ENCODE measurements at places on chromosomes 4 and X.

- no peak for DNase-seq
These were observed 223.8 kb upstream of the PSAPL1 start for GRCh38 chr4:7658341-7659204.

- DNase-seq, result no peak
These were observed 35.9 kb upstream of the MSANTD1 start for GRCh38 chr4:3213106-3213425.

- no peak for DNase-seq
These were observed 94.4 kb downstream of the SHROOM4 start for GRCh38 chrX:50719614-50720013.

- DNase-seq, result peak; percentile 25
These were observed 5.6 kb upstream of the TEC start for GRCh38 chr4:48275247-48275646.

GRCh38 chrX:267771-268261, 13.4 kb upstream of the PLCXD1 start:
- no peak for DNase-seq

DNA sequence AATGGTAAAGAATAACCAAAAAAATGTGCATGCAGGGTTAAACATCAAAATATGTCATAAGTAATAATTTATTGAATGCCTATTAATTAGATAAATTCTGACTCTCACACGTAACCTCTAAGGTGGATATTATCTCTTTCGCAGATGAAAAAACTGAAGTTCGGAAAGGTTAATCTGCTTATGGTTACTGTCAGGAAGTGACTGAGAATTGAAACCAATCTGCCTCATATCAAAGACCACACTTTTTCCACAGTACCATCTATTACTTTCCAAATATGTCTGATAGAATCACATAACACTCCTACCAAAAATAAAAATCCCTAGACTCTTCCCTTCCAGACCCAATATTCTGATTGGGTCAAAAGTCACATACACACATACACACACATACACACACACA, 6.2 kb downstream of the CHIC2 start:
- DNase-seq, result no peak

DNA sequence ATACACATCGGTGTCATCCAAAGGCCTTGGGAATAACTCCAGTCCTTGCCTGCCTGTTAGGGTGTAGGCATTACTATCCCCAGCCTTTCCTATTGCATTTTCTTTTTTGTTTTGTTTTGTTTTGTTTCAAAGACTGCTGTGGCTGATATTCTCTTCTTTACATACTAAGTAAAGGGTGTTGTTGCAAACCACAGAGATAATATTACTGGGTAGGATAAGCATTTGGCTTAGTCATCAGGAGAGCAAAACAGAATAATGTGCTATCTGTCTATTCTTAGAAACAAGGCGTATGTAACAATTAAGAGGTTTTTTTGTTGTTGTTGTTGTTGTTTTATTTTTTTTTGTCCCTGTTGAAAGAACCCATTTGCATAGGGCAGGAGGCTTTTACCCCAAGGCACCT, 41.8 kb downstream of the UGT2B28 start:
- peak; percentile 35 for DNase-seq

DNA sequence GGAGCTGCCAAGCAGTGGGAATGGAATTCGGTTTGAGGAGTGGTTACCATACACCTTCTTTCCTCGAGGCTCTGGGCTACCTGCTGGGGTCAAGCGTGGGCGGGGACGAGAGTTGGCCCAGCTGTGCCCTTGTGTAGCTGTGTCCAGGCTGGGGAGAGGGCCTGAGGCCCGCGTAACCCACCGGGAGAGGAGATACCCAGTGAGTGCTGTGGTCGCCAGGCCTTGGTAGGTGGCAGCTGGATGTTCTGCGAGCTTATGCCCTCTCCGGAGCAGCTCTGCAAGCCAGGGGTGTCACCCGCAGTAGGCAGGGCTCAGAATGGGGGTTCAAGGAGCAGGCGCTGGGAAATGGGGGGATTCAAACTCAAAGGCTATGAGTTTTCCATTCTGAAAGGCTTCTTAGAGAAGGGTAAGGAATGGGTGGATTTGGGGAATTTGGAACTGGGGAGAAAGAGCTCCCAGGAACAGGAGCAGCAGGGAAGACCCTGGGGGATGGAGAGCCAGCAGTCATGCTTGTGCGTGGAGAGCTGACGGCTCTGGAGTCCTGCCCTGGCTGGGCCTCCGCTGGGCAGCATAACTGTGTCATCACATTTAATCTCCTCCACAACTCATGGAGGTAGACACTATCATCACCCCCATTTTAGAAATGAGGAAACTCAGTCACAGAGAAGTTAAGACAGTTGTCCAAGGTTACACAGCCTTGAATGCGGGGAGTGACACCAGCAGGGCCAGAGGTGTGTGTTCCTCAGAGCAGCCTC, 117.5 kb downstream of the SORCS2 start:
- no peak for DNase-seq

DNA sequence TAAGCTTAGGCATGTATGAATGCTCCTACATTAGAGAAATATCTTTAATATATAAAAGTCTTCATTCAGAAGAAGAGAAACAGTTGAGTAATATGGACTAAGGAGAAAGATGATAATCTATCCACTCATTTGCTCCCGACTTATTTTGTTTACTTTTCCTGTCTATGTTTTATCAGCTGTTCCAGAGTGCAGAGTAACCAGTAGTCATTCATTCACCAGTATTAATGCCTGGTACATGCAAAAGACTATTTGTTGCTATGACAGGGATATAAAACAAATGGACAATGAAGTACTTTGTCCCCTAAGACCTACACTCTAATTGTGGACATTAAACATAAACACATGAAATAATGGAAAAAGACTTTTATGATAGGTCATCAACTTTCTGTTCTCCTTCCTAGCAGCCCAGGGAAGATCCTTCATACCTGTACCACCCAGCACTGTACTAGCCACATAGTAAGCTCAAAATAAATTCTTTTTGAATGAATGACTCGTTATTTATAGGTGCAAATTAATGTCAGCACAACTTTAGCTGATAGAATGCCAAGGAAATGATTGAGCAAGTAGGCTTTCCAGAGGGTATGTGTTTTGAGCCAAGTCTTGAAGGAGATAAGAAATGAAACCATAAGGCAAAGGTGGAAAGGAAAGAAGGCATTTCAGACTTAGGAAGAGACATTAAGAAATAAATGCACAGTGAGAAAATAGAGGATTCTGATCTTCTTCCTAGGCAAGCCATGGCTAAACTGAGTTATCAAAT, 45.0 kb upstream of the IL13RA1 start:
- DNase-seq, result peak; percentile 23

GRCh38 chr4:57550198-57550597, 440.0 kb upstream of the IGFBP7 start:
- DNase-seq, result no peak

DNA sequence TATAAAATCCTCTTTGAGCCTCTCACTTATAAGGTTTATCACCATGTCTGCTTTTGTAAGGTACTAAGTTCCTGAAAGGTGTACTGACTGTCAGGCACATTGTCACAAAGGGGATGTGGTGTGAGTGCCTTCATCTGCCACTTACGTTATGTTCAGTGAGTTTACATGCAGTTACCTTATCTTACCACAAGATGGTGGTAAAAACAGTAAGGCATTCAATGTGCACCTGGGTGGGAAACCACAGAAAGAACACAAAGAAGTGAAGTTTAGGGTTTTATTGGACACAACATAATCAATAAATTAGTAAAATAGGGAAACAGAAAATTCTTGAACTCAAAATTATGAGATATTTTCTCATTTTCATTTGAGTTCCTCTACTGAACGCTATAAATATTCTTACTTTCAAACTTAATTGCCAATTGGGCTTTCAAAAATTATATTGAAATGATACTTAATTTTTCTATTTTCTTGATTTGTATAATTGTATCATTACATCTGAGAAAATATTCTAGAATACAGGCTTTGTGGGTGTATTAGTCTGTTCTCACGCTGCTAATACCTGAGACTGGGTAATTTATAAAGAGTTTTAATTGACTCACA, 650.8 kb downstream of the PCDH7 start:
- DNase-seq, result peak; percentile 64

DNA sequence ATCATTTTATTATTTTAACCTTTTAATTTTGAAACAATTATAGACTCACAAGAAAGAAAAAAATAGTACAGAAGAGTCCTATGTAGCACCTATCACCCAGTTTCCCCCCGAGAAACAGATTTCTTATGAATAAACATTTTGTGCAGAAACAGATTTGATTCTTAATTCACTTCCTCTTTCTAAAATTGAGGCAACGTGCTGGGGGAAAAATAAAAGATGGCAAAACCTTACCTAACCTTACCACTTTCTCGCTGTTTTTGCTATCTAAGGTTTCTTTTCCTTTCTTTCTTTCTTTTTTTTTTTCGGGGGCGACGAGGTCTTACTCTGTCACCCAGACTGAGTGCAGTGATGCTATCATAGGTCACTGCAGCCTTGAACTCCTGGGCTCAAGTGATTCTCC, 4.3 kb upstream of the CLNK start:
- no peak for DNase-seq

GRCh38 chr4:42067264-42067663, 76.9 kb downstream of the SLC30A9 start:
- DNase-seq, result no peak

GRCh38 chr4:80566203-80566872, 230.8 kb downstream of the CFAP299 start:
- no peak for DNase-seq

DNA sequence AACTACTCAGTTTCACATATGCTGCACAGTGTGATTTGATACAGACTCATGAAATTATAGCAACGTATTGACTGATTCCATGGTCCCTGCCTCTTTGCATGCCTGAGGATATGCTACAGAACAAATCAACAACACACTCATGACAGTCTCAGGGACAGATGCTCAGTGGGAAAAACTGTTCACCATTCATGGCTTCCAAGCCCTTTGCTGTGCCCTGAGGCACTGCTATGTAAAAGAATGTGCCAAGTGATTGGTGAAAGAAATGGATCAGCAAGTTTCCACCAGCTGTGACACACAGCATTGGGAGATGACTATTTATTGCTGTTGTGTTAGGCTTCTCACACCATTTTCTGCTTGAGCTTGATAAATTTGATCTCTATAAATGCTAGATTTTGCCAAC, 825.6 kb upstream of the INTU start:
- no peak for DNase-seq

DNA sequence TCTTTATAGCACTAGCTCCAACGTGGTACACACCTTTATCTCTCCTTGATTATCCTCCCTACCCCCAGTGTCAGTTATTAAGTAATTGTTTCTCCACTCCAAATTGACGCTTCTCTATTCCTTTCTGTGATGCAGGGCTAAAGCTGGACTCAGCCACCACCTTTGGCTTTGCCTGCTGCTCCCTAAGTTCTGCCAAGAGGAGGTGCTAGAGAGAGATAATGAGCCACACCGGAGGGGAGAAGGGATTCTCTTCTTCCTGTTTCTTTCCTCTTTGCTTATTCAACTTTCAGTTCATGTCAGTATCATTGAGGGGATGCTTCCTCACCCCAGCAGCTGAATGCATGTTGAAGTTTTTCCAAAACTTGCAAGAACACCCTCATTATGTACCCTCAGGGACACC, 176.5 kb downstream of the GBA3 start:
- no peak for DNase-seq

All from cardiac fibroblast (primary cell).